ENCODE measurements at places on chromosomes 5 and 9.
A peak's percentile ranks its signal among the peaks of the same experiment; 100 is the strongest.

DNA sequence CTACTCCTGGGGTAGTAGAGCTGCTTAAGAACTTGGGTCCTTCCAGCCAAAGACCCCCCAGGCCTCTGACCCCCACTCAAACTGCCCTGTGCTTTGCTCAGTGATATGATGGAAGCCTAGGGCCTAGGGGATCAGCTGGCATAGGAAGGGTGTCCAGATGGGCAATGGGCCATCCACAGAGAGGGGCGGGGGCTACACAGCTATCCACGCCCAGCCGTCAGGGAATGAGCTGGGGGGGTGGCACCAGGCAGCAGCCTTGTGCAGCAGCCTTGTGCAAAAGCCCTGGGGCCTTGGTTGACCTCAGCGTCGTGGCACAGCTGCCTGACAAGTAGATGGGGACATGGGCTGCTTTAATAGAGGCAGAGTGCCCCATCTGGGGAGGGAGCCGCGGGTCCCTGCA, 43.2 kb downstream of the DAB2IP start:
- DNase-seq, result no peak

GRCh38 chr9:133057553-133057952, 4.2 kb upstream of the CEL start:
- DNase-seq, result no peak

- no peak for DNase-seq
Observed at GRCh38 chr9:124805186-124805585, 28.3 kb downstream of the OLFML2A start.

DNA sequence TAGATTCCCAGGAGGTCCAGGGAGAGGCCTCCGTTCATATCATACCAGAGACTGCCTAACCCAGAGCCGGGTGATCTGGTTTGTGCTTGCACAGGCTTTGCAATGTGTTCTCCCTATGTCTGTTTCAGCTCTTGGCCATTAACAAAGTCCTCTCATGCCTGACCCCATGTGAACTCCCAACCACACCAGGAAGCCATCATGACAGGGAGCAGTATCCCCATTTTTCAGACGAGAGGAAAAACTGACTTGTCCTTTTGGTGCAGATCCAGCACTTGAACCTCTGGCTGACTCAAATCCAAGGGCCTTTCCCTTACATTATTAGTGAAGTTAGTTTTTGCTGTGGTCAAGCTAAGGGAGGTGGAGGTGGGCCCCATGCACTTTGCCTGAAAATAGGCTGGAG, 58.4 kb downstream of the TEX10 start:
- no peak for DNase-seq

- DNase-seq, result no peak
Observed at GRCh38 chr9:105436783-105437182, 11.1 kb upstream of the FSD1L start.

DNA sequence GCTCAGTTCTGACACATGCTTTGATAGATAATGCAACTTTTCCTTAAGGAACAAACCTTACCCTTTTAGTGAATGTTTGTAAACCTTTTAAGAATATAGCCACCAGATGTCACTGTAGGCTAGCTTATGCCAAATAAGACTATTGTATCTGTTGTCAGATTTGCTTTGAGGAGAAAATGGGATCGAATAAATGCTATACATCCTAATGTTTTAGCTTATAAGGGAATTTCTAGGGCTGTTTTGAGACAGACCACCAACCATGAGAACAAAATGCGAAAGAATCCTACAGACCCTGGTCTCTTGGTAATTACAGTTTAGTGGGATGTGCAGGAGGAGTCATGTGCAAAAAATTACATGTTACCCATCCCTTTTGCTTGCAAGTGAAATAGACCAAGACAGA, 127.6 kb upstream of the NMUR2 start:
- no peak for DNase-seq

GRCh38 chr9:117744856-117745389, 40.7 kb downstream of the TLR4 start:
- DNase-seq, result peak; percentile 43
